Cortex of kidney (tissue), 1 donor: ENCODE measurements at places on chromosomes 5 and 9.

DNA sequence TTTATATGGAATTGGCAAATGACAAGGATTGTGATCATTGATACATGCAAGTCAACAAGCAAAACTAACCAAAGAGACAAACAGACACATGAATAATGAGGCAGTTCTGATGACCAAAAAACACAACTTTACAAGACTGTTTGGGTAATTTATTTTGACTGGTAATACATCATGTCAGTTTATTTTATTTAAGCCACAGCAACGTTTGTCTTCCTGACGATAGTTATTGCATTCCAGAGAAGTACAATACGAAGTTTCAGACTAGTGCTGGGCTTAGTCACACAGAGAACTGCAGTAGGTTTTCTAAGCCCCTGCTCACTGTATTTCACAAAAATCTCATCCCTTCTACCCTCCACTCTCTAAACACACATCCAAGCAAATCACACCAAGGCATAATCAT lies 514.2 kb downstream of the RAB3C start:
- DNase-seq = no peak

DNA sequence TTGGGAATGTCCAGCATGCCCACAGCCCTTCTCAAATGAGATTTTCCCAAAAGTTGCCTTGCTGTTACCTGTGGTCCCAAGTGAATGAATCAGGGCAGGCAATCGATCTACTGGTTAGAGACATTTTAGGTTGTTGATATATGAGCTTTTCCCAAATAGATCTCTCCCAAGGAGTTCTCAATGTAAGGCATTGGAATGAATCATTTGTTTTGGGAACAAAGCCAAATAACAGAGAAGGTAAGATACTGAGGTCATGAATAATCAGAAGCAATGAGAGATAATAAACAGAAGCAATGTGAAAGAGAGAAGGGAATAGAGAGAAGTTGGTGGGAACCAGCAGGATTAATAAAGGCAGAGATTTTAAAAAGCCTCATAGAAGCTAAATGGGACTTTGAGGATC lies 93.6 kb upstream of the FER start:
- no peak for DNase-seq

- DNase-seq = no peak
These were observed 83.9 kb upstream of the WWC1 start for GRCh38 chr5:168207450-168208029.

- DNase-seq = no peak
These were observed 15.8 kb downstream of the MCIDAS start for GRCh38 chr5:55211184-55211874.

DNA sequence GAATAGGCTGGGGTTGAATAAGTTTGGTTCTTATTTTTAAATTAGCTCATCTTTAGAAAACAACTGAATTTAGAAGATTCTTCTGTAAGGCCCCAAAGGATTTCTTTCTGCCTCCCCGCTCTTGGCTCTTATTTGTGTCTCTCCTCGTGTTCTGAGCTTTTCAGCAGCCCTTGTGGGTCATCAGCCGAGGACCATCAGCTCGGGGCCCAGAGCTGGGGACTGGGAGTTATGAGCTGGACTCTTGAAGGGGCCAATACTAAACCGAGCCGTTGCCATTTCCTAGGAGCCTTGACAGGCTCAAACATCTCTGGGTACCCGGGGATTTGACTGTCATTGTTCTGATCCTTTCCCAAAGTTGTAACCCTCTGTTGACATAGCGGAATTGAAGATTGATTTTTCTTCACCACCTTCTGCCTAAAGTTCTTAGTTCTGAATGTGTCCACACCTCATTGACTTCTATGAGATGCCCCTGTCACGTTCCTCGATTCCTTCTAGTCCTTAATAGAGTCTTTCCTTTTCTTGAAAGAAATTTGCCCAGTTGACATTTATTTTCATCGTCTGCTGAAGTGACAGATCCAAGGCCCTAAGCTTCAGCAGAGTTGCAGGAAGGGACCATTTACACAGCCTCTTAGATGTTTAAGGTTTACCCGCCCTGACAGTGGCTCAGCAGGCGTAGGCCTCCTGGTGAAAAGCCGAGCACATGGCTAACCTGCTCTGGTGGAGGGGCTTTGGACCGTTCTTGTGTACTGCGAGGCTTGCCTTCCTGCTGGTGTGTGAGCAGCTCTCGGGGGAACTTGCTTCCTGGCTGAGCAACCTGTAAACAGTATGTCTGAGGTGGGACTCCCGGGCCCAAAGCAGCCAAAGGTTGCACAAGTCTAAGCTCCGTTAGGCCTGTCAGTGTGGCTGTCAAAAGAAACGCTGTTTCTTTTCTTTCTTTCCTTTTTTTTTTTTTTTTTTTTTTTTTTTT lies 24.0 kb downstream of the ABL1 start:
- no peak for DNase-seq

- DNase-seq = no peak
These were observed 372.7 kb downstream of the ICE1 start for GRCh38 chr5:5795074-5795771.

GRCh38 chr5:172439785-172440477 lies 14.4 kb downstream of the SH3PXD2B start:
- DNase-seq = no peak

- no peak for DNase-seq
These were observed 102.2 kb downstream of the SNX18 start for GRCh38 chr5:54619731-54620130.

DNA sequence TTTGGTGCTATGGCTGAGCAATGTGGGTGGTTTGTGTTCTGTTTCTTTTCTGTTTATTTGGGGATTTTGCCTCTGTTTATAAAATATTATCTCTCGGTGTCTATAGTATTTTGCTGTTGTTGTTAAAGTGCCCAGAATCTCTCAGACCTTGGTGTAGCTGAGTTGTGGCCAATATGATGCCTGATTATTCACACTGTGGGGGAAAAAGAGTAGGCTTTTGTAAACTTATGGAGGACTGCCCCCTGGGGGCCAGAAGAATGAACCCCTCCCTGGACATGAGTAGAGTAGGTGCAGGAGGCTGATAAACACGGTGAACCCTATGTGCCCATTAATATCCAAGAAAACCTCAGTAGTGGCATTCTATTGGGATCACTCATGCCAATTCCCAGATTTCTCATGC lies 49.0 kb upstream of the DPYSL3 start:
- DNase-seq = no peak

DNA sequence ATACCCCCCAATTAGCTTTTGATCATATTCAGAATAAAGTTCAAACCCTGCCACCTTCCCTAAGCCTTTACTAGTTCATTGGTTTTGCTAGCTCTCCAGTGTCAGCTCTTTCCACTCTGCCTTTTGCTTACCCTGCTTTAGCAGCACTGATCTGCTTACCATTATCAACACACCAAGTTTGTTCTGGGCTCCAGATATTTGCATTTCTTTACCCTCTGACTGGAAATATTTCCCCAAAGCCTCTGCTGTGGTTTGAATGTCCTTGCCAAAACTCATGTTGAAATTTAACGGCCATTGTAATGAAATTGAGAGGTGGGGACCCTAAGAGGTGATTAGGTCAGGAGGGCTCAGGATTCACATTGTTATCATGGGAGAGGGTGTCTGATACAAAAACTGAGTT lies 99.5 kb downstream of the GCNT1 start:
- DNase-seq = no peak

GRCh38 chr5:16455668-16456067 lies 9.9 kb downstream of the ZNF622 start:
- DNase-seq = no peak

DNA sequence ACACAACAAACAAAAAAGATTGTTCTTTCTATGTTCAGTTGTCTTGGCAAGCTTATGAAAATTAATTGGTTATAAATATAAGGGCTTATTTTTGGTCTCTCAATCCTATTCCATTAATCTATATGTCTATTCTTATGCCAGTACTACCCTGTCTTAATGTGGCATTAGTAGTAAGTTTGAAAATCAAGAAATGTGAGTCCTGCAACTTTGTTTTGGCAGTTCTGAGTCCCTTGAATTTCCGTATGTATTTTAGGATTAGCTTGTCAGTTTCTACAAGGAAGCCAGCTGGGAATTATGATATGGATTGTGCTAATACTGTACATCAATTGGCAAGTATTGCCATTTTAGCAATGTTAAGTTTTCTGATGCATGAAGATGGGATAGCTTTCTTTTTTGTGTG lies 10.5 kb upstream of the CCDC125 start:
- DNase-seq = no peak

DNA sequence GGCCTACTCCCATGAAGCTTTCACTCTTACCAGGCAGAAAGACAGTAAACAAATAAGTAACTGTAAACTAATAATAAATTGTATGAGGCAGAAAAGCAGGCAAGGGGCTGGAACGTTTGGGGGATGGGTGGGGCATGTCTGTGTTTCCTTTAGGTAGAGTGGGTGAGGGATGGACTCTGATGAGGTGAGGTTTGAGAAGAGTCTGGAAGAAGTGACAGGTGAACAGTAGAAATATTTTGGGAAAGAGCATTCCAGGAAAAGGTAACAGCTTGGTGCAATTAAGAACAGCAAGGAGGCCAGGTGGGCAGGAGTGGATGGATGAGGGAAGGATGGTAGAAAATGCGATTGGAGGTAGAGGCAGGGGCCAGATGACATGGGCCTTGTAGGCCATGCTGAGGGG lies 56.5 kb downstream of the PTTG1 start:
- DNase-seq = no peak

- no peak for DNase-seq
These were observed 8.2 kb downstream of the TNIP1 start for GRCh38 chr5:151072630-151073025.

DNA sequence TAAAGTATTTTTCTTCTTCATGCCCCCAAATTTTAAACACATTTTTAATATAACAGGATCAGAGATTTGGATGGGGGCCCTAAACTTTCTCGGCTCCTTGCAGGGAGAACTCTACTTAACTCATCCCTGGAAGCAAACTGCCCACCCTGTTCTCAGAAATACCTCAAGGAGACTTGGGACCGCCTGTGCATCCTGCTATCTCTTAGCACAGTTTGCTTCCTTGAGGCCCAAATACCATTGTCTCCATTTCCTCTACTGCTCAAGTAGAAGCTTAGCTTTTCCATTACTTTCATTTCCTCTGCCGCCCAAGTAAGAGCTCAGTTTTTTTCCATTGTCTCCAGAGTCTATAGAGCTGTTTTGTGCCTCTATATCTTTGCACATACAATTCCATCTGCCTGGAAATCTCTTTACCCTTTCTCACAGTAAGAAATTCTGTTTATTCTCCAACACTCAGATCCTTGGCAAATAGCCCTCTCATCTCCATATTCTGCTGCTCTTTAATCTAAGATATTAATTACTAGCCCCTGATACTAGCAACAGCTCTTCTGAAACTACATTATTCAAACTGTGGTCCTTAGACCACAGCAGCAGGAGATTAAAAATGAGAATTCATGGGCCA lies 137.8 kb downstream of the CEMIP2 start:
- DNase-seq = no peak

GRCh38 chr5:139863855-139864558 lies 68.4 kb downstream of the PSD2 start:
- DNase-seq = no peak

DNA sequence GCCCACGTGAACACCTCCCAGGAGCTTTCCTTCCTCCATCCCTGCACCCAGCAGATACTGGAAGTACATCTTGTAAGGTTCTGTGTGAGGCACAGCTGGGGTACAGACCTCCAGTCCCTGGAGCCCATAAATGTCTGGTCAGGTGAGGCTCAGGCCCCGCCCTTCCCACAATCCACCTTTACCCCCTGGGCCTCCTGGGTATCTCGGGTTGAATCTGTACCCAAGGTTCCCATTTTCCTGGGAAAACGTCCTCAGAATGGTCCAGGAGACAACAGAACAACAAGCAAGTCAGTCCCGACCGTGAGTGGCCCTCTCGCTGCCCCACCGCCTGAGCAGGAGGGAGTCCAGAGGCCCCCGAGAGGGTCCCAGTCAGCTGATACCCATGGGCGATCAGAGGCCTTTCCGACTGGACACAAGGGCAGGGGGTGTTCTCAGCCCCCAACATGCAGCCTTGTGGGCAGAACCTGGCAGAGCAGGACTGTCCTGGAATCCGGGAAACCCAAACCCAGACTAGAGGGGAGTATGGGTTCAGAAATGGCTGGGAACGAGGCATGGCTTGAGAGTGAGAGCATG lies 4.3 kb downstream of the SPATA31E1 start:
- DNase-seq = no peak

DNA sequence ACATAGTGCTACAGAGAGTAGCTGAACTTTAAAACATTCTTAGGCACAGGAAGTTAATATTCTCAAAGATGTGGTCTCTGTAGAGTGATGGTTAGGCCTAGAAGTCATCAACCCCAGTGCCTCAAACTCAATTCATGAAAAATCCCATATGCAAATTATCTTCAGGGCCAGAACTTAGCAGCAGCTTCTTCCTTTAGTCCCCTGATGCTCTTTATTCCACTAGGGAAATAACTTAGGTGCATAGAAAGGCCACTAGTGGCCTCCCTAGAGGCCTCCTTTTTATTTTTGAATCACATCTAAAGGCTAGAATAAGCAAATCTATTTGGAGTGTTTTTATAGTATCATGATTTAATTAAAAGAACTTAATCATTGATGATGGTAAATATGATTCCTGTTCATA lies 88.3 kb downstream of the GIN1 start:
- no peak for DNase-seq

- no peak for DNase-seq
These were observed 189.6 kb downstream of the NR3C1 start for GRCh38 chr5:143213851-143214363.

DNA sequence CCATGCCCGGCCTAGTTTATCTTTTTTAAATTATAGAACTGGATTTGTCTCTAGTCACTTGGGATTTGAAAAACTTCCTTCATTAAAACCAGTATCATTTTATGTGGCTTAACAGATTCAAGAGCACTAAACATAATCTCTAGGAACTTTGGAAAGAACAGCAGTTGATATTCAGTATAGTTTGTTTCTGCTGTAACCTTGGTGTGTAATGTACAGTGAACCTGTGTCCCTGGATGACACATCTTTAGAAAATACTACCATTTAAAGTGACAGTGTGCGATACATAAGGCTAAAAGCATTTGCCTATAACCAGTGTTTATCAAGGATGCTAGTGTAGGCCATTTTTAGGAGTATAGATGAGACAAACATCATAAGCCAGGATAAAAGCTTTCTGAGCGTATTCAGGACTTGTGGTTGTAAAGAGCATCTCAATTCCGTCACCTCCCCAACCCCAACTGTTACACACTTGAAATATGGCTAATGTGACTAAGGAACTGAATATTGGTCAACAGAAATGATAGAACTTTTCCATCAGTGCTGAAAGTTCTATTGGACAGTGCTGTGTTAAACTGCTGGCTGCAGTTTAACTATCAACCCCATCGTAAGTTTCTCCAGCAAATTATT lies 4.4 kb downstream of the SNX18 start:
- no peak for DNase-seq

DNA sequence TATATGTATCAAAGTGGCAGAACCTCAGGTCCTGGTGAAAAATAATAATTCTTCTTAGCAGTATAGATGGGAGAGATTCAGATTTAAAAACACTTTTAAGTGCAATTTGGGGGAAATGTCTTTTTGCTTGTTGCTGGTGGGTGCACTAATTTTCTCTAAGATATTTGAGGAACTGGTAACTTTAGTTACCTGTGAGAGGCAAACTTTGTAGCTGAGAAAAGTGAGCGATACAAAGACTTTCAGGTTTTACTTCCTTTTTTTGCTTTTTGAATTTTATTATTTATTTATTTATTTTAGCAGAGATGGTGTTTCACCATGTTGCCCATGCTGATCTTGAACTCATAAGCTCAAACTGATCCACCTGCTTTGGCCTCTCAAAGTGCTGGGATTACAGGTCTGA lies 303.1 kb upstream of the PTGER4 start:
- DNase-seq = no peak
